Cerebellar cortex (tissue), 1 donor: ENCODE measurements at places on chromosomes 13 and 19.

DNA sequence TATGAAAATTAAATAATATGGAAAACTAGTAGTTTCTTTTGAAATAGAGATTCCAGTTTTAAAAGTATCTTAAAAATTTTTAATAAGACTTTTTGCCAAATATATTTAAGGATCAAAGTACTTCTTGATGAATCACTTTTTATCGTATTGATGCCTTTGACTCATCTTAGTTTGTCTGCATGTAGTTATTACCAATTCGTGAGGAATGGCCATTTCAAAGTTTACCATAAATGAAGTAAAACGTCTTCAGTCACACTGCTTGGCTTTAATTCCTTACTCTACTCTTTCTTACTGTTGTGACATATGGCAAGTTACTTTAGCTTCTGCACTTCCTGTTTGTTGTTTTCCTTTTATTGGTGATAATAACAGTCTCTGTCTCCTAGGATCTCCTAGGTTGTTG, 38.3 kb downstream of the NDFIP2 start:
- no peak for DNase-seq

GRCh38 chr19:49651029-49651819, 9.2 kb downstream of the SCAF1 start:
- DNase-seq: no peak

- no peak for DNase-seq
Observed at GRCh38 chr13:112995395-112996191, 26.6 kb downstream of the MCF2L start.

GRCh38 chr19:8686549-8686948, 12.0 kb downstream of the ACTL9 start:
- no peak for DNase-seq

GRCh38 chr13:23385931-23386330, 47.6 kb downstream of the SACS start:
- no peak for DNase-seq
